Cerebellum (tissue), 4 donors: ENCODE measurements at places on chromosomes 3 and 15.
A peak's percentile ranks its signal among the peaks of the same experiment; 100 is the strongest.

DNA sequence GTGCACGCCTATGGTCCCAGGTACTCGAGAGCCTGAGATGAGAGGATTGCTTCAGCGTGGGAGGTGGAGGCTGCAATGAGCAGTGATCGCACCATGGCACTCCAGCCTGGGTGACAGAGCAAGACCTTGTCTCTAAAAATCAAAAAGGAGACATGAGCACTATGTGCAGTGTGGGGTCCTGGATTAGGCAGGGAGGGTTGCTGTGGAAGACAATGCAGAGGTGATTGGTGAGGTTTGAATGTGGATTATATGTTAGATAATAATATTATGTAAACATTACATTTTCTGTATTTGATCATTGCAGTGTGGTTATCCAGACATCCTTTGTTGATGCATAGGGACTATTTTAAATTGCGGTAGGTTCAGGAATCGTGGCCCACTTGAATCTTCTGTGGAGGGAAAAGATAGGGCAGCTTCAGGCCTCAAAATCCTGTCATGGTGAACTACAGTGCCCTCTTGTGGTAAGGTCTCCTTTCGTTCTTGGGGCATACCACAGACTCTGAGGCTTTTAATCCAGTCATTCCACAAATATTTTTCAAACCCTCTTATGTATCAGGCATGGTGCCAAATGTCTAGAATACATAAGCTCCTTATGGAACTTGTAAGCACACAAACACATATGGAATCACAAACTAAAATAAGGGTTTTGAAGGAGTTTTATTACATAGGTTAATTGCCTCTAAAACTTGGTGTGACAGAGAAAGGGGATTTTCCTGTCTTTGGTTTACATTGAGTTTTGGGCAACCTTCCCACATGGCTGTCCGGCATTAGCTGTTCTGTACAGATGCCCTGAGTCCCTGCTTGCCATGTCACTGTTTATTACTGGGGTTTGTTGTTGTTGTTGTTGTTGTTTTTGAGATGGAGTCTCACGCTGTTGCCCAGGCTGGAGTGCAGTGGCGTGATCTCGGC lies 37.7 kb downstream of the GPD1L start:
- peak; percentile 60 for DNase-seq

GRCh38 chr15:89371228-89372044 lies 36.8 kb upstream of the POLG start:
- DNase-seq, result peak; percentile 67

GRCh38 chr3:127690823-127691452 lies 18.2 kb downstream of the ABTB1 start:
- DNase-seq, result no peak

DNA sequence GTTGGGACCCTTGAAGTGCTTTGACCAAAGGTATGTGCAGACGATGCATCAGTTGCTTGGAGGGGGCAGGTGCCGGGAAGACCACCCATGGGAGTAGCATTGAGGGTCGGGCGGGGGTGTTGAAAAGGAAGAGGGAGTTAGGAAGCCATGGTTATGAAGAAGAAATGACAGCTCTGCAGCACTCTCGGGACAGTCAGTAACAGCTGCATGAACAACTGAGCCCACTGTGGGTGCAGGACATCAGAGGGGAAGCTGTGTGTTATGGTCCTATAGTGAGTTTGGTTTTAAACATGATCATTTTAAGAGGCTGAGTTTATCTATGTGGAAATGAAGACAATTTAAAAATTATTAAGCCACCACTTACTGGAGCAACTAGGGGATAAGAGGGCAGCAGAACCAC lies 17.6 kb downstream of the ST8SIA2 start:
- no peak for DNase-seq

DNA sequence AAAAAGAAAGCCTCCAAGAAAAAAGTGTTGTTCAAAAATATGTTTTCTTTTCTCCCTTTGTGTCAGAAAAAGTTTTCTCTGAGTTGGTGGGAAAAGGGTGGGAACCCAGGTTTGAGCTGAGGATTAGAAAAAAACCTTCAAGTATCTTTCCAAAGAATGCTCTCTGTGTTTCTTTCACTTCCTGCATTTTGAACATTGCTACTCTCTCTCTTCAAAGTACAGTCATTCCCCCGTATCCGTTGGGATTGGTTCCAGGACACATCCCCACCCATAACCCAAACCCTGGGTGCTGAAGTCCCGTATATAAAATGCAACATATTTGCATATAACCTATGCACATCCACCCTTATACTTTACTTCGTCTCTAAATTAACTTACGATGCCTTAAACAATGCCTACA lies 139.6 kb downstream of the TMCO5A start:
- no peak for DNase-seq

GRCh38 chr15:94059013-94059587 lies 172.3 kb upstream of the MCTP2 start:
- DNase-seq, result no peak

DNA sequence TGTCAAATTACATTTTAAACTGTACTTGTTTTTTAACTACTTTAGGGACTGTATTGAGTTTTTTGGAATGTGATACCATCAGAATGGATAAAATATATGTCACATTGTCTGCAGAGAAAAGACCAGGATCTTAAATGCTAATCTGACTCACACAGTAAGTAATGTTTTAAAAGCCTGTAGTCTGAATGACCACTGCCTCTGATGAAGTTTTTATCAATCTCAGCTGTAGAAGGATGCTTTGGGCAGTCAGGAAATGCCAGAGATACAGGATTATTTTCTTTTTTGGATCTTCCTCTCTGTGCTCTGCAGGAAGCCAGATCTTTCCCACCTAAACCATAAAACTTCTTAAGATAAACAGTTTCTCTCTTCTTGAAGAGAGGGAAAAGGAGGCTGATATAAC lies 73.1 kb upstream of the PRTG start:
- DNase-seq, result no peak
